Activated gamma-delta T cell treated with anti-CD3 and anti-CD28 coated beads, Interleukin-2, amount 50 U/mL, for 16 hours (primary cell): ENCODE measurements at places on chromosomes 12 and 14.

GRCh38 chr14:48738186-48738925 lies 847.8 kb downstream of the RPS29 start:
- no peak for DNase-seq

GRCh38 chr12:109163167-109163566 lies 46.8 kb downstream of the ACACB start:
- DNase-seq = no peak

GRCh38 chr14:52021957-52022600 lies 32.7 kb downstream of the RTRAF start:
- no peak for DNase-seq

- DNase-seq = no peak
These were observed 337.5 kb upstream of the PDE3A start for GRCh38 chr12:20030826-20031225.

GRCh38 chr12:9118158-9118557 lies 2.4 kb upstream of the A2M start:
- no peak for DNase-seq

GRCh38 chr12:46752396-46752795 lies 73.4 kb downstream of the SLC38A4 start:
- no peak for DNase-seq

DNA sequence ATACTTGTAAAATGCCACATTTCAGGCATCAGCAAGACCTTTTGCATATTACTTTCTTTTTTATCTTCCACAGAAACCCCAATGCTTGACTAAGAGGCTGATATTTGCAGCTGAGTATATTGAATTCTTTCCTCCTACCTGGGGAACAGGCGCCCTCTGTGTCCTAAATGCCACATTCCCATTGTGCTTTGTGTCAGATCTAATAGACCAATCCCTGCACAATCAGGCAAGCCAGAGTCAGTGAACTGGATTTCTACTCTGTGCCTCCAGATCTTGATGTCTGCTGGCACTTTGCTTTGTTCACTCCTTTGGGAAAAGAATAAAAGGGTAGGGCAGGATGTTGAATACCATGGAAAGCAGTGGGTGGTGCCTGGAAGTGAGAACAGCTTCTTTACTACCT lies 22.4 kb upstream of the TAS2R42 start:
- DNase-seq = no peak

- no peak for DNase-seq
These were observed 166.2 kb downstream of the PAX9 start for GRCh38 chr14:36827861-36828260.

DNA sequence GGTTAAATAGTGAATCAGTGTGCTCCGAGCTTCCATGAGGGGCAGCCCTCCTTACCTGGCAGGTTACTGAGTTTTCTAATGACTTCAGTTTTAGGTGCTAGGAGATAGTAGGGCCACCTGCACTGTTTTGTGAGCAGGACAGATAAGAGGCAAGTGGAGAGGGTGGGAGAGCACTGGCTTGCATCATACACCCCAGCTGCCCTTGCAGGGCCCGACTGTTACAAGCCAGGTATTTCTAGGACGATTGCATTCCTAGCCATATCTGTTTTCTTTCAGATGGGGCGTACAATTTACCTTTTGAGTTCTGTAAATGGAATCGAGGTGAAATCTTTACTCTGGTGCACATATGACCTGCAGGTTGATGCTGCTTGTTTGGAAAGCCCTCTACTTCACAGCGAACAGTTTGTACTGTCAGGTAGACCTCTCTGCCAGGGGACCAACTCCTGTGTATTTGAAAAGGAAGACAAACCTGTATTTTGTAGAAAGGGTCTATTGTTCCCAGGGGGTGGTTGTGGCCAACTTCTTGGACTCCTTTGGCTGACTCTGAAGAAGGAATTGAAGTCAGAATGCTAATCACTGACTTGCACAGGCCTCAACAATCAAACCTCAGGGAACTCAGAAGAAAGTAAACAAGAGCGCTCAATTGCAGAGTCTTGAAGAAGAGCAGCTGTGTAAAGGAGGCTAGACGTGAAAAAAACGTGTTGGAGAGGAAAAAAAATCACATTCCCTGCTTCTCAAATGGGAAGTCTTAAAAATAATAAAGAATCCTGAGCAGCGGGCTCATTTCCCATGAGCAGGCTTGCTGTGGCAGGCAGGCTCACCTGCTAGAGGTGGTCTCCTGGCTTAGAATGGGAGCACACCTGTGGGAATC lies 57.3 kb downstream of the ETV6 start:
- no peak for DNase-seq

DNA sequence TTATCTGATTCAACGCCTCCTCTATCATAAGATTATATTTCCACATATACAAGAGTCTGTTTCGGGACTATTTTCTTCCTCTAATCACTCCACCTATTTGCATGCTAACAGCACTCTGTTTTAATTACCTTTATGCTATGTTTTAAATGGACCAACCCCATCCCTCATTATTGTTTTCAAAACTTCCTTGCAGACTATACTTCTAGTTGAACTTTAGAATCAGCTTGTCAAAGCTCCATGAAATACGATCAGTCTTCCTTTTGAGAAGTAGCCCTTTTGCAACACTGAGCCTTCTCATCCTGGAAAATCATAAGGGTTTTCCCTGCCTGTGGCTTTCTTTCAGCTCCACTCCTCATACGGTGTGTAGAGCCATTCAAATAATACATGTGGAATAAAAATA lies 36.9 kb downstream of the ATG14 start:
- no peak for DNase-seq

- no peak for DNase-seq
These were observed 4.1 kb downstream of the C12orf75 start for GRCh38 chr12:105334582-105334981.

DNA sequence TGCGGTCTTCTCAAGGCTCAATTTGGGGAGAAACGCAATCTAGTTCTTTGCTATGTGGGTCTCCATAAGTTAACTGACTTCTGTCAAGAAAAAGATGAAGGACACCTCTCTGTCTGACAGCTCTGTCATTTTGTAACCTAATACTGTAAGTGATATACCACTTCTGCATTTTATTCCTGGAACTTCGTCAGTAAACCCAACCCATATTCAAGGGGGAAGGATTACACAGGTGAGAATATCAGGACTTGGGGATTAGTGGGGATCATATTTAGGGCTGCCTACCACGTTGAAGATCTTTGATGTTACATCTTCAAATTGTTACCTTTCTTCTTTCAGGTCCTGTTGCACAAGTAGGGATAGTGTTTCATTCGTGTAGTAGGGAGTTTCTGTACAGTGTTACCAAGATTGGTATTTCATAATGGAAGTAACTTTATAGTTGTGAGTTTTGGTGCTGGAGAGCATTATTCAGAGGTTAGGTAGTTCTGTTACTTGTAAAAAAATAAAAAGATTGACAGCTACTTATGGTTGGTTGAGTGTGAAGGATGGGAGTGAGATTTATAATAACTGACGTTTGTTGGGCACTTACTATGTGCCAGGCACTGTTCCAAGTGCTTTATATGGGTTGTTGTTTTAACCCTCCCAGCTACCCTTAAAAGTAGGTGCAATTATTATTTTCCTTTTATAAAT lies 1.6 kb downstream of the TMEM260 start:
- DNase-seq = no peak

- no peak for DNase-seq
These were observed 207.2 kb upstream of the TMEM132C start for GRCh38 chr12:128059621-128060370.

DNA sequence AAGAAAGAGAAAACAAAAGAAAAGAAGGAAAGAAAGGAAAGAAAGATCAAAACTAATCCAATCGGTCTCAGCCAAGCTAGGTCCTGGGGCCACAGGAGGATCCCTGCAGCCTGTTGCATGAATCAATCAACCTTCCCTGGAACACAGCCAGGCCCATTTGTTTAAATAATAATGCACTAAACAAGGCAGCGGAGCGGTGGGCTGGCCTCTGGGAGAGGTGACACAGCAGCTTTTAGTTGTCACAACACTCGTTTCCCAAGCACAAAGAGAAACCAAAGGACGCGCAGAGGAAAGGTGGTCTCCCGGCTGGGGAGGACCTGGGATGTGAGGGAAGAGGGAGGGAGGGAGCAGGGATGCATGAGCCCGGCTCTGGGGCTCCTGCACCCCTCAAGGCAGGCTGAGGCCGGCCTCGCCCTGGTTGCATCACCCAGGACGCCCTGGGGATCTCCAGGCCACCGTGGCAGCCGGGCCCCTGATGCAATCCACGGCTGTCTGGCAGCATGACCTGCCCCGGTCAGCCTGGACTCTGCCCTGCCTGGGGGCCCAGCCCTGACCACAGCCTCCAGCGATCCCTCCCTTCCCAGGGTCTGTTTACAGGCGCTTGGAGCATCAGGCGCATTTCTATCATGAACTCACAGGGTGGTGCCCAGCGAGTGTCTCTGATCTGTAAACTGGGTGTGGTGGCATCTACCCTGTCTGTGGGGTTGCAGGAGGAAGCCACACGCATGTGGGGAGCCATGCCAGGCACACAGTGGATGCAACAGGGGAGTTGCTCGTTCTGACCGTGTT lies 32.5 kb downstream of the MMP17 start:
- DNase-seq = no peak

DNA sequence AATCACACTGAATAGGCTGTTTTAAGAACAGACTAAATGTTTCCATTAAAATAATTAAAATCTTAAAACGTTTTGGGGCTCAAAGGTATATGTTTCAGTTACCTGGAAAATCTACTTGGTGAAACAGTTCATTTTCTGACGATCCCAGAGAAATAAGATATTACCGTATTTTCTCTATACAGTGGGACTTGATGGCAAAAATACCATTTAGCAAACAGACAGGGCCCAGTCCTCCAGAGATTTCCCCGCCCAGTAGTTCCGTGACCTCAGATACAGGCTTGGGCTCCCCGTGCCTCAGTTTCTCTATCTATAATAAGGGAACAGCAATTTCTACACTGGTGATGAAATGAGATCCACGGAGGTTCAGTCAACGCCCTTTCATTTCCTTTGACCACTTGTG lies 304.4 kb downstream of the VRK1 start:
- no peak for DNase-seq

DNA sequence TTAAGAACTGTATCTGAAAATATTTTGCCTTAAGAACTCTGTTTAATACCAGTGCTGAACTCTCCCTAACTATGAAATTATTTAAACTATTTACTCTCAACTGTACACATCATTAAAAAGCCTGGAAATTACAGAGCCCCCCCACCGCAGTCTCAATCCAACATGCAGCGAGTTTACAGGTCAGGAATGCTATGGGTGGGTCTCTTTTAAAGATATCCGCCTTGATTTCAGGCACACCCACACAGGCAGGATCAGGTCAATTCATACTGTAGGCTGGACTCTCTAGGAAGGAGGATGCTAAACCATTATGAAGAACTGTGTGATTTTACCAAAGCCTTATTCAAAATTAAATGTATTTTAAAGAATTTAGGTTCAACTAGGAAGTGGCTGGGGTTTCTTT lies 16.5 kb downstream of the SPTLC2 start:
- DNase-seq = no peak

- DNase-seq = peak; percentile 67
These were observed 50.8 kb upstream of the ZFP36L1 start for GRCh38 chr14:68843471-68844209.

DNA sequence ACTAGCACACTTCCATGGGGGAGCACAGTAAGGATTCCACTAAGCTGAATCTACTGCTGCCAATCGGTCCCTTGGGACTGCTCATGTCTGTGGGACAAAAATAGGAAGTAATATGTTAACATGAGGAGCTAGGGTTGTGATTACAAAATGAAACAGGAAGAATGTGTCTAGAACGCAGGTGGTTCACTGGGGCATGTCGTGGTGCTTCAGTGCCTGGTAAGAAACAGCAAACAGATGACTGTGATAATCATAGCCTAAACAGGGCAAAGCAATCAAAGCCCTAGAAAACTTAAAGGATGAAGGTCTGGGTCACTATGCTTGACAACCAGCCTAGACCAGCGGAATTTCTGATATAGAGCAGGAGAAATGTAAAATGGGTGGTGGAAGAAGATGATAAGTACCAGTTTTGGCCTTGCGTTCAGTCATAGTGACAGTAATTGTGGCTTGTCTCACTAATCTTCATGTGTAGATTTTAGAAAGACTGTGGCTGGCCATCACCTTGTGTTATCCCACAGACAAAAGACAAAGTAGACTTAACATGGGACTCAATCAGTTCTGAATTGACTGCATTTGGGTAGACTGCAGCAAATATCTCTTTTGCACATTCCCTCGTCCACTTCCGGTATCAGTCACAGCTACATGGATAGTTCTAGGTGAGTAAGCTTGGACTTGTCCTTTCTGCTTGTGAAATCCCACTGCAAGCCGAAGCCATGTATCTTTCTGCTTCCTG lies 51.4 kb downstream of the WASHC3 start:
- DNase-seq = no peak

- no peak for DNase-seq
These were observed 7.0 kb downstream of the NUBPL start for GRCh38 chr14:31568161-31568560.

- DNase-seq = no peak
These were observed 158.1 kb downstream of the FLRT2 start for GRCh38 chr14:85688006-85688405.

- no peak for DNase-seq
These were observed 7.9 kb downstream of the IGF1 start for GRCh38 chr12:102472496-102472895.

- DNase-seq = no peak
These were observed 396.6 kb downstream of the SNAPC1 start for GRCh38 chr14:62158779-62159178.

GRCh38 chr12:40158592-40159111 lies 52.8 kb upstream of the SLC2A13 start:
- DNase-seq = no peak

- DNase-seq = no peak
These were observed 246.2 kb downstream of the C12orf42 start for GRCh38 chr12:103249607-103250006.

GRCh38 chr12:124392667-124393413 lies 97.9 kb downstream of the RFLNA start:
- no peak for DNase-seq

DNA sequence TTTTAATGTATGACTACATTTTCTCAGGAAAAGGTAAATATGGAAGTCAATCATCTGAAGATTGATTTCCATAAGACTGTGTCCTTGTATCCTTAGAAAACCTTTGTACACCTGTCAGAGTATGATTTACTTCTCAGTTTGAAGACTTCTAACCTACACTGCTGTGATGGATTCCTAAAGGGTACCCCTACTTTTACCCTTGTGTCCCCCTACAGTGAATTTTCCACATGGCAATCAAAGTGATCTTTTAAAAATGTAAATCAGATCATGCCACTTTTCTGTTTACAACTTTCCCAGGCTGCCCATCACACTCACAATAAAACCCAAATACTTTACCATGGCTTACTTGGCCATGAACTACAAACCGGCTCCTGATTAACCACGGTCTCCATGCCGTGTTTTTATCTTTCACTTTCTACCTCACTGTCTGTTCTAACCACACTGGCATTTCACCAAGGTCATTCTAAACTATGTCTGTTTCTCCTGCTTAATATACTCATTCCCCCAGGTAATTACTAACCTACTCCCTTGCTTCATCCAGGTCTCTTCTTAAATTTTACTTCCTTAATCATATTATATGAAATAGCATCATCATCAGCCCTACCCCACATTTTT lies 8.1 kb downstream of the DNAI7 start:
- no peak for DNase-seq
